ENCODE measurements at places on chromosomes 11 and 22. TPM values are rescaled to one million over a fixed set of nuclear protein-coding genes. Genes with fewer than 3 reads are reported as not detected.

DNA sequence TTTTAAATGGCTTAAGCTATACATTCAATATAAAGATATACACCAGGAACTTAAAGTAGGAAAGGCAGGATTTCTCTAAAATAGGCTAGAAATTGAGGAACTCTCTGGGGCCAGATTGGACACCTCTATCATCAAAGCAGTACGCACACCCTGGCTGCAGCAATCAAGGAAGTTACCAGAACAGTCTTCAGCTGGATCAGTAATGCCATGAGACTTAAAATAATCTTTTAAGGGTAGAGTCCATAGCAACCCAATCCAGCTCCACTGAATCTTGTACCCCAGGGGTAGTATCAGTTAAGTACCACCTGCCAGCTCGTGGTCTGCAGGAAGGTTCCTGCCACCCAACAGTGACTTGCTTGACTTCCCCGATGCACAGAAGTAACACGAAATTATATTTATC, 3.0 kb downstream of the RDX start:
- H3K27ac ChIP-seq = peak overlapping the region; percentile 92
- DNase-seq = no peak
- H3K27me3 ChIP-seq = no peaks in the 10 kb centered on the region

The KREMEN1 gene
- total RNA-seq = 5.9 TPM

- H3K27me3 ChIP-seq = no peaks in the 10 kb centered on the region
- no peak overlapping the region for H3K27ac ChIP-seq
- no peak overlapping the region for H3K4me3 ChIP-seq
- no peak for DNase-seq
- no peaks in the 10 kb centered on the region for H3K4me1 ChIP-seq
Measured at GRCh38 chr11:65207918-65208784, 26.4 kb downstream of the CAPN1 start.

GRCh38 chr11:10487002-10487647, 32.1 kb downstream of the AMPD3 start:
- H3K4me3 ChIP-seq = no peak overlapping the region
- no peaks in the 10 kb centered on the region for H3K4me1 ChIP-seq
- no peaks in the 10 kb centered on the region for H3K27me3 ChIP-seq
- H3K27ac ChIP-seq = no peak overlapping the region

The SCN4B gene
- 1.8 TPM for total RNA-seq

DNA sequence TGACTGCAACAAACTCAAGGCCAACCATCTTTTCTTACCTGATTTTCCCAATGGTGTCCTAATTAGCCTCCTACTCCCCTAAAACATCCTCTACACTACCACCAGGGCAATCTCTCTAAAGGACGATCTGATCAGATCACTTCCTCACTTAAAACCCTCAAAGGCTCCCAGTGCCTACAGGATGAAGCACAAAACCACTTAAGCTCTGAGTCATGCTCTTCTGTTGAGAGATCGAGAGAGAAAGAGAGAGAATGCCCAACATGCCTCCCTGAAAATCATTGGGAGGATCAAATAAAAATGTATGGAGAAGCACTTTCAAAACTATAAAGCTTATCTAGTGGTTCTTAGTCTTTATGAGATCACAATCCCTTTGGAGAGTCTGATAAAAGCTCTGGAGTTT, 171.1 kb downstream of the CADM1 start:
- H3K27me3 ChIP-seq = no peaks in the 10 kb centered on the region
- DNase-seq = no peak
- no peak overlapping the region for H3K27ac ChIP-seq
- H3K4me3 ChIP-seq = no peak overlapping the region
- no peaks in the 10 kb centered on the region for H3K4me1 ChIP-seq
